Activated CD8-positive, alpha-beta T cell treated with anti-CD3 and anti-CD28 coated beads for 36 hours (primary cell): ENCODE measurements at places on chromosomes 6 and 20. TPM values are rescaled to one million over a fixed set of nuclear protein-coding genes. Genes with fewer than 3 reads are reported as not detected.

The RAET1G gene
- total RNA-seq: not detected

The TREML1 gene
- total RNA-seq: not detected

The DEFB127 gene
- total RNA-seq: not detected

The DEF6 gene
- 97.1 TPM for total RNA-seq

The TNF gene
- 92.5 TPM for total RNA-seq

DNA sequence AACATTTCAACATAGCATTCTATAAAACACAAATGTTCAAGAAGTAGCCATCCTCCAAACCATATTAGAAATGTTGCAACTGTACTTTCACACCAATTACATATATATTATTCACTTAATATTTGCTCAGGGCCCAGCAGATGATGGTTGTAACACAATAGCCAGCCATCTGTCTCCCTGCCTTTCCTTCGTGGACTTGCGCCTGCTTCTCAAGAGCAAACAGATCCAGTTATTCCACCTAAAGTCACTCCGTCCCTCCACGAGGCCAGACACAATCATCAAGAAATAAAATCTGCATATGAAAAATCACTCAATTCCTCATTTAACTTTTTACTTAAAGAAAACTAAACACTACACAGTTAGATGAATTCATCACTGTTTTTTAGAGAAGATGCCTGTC, 160.4 kb downstream of the RALGAPA2 start:
- no peak for DNase-seq
- H3K36me3 ChIP-seq: peaks cover 16% of the 10 kb centered on the region
- H3K27me3 ChIP-seq: no peaks in the 10 kb centered on the region
- H3K4me3 ChIP-seq: no peak overlapping the region

DNA sequence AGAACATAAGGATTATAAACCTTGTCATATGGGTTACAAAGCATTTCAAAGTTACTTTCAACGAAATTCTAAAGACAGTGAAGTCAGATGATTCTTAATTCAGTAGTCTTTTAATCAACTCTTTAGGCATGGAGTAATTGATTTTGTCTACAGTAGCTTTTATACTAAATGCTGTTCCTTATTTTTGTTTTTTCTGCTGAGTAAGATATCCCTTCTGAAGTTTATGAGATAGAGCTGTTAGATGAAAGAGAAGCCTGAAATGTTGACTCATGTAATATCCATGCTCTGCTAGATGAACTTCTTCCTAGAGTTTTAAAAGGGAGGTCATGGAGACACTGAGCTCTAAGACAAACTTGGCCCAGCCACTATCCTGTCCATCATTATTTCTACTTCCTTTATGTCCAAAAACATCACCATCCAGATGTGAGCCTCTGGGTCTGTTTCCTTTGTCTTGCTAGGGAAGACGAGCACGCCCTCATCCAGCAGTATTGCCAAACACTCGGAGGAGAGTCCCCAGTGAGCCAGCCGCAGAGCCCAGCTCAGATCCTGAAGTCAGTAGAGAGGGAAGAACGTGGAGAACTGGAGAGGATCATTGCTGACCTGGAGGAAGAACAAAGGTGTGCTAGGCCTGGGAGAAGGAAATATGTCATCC, 550.3 kb downstream of the UTRN start:
- no peak for DNase-seq
- H3K36me3 ChIP-seq: peaks cover 6% of the 10 kb centered on the region
- H3K4me3 ChIP-seq: no peak overlapping the region
- H3K4me1 ChIP-seq: no peaks in the 10 kb centered on the region
- H3K27me3 ChIP-seq: no peaks in the 10 kb centered on the region
- no peak overlapping the region for H3K27ac ChIP-seq

DNA sequence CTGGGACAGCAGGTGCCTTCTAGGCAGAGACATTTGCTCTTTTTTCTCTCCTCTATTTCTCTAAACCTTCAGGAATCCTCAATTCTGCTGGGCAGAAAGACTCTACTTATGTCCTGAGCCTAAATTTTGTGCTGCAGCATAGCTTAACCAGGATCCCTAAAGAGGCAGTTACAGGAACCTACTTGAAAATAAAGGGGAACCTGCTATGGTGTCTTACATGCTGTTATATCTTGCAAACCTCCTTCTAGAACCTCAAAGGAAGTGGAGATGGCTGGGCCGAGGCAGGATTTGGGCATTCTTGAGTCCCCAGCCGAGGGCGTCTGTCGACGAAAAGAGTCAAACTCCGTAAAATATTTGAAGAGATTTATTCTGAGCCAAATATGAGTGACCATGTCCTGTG, 17.1 kb upstream of the GMNN start:
- no peak overlapping the region for H3K27ac ChIP-seq
- H3K36me3 ChIP-seq: no peaks in the 10 kb centered on the region
- no peak for DNase-seq
- H3K27me3 ChIP-seq: no peaks in the 10 kb centered on the region

DNA sequence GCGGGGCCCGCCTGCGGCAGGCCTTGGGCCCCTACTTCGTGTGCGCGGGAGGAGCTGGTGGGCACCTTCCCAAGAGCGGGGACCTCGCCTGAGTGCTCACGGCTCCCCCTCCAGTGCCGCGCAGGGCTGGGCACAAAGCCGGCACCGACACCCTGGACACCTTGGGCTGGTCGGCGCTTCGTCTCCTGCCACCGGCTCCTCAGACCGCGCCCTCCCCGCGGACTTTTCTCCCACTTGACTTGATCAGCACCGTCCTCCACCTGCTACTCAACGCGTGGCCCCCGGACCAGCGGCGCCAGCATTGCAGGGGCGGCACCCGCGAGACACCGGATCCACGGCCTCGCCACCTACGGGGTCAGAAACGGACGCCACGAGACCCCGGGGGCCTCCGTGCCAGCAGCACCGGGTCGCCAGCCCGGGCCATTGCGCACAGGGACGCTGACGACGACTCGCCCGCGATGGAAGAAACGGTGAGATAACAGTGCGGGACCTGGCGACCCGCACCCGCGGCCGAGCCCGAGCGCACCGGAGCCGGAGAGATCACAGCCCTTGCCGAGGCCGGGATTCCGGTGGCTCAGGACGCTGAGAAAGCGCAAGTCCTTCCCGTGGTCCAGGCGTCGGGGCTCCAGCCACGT, 154.2 kb downstream of the DLL1 start:
- no peaks in the 10 kb centered on the region for H3K27me3 ChIP-seq
- H3K4me3 ChIP-seq: no peak overlapping the region
- DNase-seq: no peak
- H3K27ac ChIP-seq: no peak overlapping the region
